ENCODE measurements at places on chromosomes 1 and 21.

GRCh38 chr21:43667191-43667904 lies 8.0 kb downstream of the RRP1B start:
- no peak for DNase-seq

DNA sequence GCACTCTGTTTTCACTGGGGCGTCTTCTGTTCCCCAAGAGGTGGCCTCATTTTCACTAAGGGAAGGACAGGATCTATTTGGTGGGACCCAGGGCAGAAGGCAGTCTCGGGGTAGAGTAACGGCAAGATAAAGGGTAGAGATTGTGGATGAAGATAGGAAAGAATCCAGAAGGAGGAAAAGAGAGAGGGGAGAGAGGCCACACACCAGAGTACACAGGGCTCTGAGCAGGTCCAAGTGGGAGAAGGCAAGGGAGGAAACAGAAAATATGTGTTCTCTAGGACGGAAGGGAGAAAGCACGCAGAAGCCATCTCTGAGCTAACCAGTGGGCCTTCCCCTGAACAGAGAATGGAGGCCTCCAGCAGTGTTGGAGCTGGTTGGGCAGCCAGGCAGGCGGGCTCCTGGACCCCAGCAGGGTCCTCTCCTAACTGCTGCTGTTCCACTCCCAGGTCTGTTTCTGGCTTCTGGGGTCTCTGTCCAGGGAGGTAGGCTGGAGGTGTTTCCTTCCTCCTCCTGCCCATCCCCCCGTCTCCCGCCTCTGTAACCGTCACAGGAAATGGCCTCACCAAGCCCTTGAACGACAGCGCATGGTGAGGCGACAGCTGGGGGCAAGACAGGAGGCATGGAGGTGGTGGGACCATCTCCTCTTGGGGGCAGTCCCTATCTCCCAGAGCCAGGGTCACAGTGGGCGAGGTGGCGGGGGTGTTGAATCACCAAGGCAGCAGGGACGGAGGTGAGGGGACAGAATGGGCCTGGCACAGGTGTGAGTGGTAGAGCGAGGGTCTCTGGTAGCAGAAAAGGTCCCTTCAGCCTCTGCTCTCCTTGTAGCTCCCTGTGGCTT lies 649 bp downstream of the PTPN7 start:
- DNase-seq, result no peak

GRCh38 chr1:21251773-21252471 lies 38.3 kb downstream of the ECE1 start:
- DNase-seq, result peak; percentile 84

DNA sequence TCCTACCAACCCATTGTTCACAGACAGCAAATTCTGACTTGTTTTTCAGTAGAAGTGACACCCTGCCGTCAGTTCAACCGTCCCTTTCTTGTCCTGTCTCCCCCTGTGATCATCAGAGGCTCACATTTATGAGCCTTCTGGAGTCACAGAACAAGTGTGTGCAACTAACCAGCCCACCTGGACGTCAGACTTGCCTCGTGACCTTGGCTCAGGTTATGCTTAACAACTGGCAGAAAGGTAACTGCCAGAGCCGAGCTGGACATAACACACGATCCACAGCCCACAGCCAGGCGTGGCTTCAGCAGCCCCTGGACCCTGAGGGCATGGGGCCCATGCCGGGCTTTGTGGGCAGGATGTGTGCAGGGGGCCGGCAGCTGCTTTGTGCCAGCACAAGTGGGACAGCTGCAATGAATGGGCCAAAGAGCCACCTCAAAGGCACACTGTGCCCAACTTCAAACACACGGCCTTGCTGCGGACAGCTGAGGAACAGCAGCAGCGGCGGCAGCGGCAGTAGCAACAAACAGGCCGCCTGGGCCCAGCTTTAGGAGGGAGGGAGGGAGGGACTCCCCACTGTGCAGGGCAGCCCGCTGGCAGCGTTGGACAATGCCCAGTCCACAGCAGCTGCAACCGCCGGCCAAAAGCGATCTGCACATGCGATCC lies 103.9 kb downstream of the ZBTB18 start:
- no peak for DNase-seq

GRCh38 chr1:43935711-43936427 lies 2.3 kb downstream of the ARTN start:
- peak; percentile 19 for DNase-seq

DNA sequence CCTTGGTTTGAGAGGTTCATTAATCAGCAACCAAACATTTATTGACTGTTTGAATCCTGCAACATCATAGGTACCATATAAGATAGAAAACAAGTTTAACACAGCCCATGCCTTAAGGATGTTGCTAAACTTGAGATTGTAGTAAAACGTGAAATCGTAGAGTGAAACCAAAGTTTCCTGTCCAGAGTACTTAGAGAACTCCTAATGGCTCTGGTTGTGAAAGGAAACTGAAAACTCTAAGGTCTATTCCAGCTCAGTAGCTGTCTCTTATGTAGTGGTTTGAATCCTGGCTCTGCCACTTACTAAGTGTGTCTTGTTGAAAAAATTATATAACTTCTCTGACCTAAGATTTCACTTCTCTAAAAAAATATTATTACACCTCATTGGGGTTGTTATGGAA lies 310.9 kb downstream of the NTNG1 start:
- no peak for DNase-seq

- no peak for DNase-seq
These were observed 1.5 kb downstream of the GPX7 start for GRCh38 chr1:52603630-52604029.

- DNase-seq, result peak; percentile 52
These were observed 505 bp downstream of the ENTREP3 start for GRCh38 chr1:155254714-155255242.

- DNase-seq, result no peak
These were observed 100.9 kb downstream of the RIPK4 start for GRCh38 chr21:41665766-41666595.

DNA sequence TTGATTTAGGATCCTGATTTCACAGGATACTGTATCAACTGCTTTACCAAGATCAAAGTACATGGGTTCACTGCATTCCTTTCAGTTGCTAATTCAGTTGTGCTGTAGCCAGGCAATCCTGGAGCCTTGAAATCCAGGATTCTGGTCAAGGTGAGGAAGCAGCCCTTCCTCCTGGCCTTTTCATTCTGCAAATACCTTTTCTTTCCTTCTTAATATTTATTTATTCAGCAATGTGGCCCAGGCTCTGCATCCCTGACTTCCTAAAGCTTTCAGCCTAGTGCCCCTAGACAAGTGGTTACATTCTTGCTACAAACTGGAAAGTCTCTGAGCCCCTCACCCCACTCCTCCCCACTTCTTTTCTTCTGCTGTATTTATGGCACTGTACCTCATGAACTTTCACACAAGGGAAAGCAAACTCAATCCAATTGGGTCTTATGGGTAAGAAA lies 16.2 kb downstream of the LRRC8D start:
- no peak for DNase-seq

DNA sequence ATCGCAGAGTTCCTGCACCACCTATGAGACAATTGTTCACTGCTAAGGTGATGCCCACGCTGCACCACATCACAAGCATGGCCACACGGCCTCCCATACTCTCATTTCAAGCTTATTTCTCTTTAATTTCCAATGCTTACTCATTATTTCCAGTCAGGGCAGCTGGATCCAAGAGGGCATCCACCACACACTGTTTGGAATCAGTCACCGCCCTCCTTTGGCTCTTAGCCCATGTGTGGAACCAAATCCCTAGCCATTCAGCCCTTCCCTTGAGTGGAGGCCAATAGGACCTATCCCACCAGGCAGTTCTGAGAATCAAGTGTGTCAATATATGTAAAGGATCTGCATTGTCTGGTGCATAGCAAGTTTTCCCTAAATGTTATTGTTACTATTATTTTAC lies 26.3 kb upstream of the PALMD start:
- DNase-seq, result no peak

DNA sequence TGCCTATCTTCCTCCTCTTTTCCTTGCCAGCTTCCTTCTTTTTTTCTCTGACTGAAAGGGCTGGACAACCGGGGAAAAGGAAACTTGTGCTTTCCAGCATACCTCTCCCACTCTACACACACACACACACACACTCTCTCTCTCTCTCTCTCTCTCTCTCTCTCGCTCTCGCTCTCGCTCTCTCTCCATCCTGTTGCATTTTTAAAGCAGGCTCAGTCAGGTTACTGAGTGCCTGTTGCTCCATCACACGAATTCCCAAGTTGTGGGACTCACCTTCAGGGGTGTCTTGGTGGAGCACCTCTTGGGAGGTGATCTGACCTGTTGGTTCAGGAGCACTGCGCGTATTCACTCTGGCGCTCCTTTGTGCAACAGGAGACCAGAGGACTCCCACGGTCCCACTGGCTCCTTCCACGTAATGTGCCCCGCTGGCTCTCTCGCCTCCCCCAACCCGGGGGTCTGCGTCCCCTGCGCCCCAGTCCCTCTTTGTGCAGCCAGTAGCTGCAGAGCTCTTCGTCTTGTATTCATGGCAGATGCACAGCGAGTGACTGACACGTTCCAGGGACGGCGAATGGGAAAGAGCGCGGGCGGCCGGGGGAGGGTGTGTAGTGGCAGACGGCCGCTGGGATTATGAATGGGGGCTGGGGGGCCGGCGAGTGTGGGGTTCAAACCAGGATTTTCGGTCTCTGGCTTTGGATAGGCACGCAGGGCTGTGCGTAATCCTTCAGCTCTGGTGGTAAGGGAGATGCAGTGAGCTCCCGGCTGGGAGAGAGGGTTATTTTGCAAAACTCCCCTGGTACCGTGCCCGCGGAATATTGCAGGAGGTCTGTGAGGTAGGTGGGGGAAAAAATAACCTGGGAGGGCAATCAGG lies 660 bp upstream of the PDE4B start:
- DNase-seq, result peak; percentile 27

DNA sequence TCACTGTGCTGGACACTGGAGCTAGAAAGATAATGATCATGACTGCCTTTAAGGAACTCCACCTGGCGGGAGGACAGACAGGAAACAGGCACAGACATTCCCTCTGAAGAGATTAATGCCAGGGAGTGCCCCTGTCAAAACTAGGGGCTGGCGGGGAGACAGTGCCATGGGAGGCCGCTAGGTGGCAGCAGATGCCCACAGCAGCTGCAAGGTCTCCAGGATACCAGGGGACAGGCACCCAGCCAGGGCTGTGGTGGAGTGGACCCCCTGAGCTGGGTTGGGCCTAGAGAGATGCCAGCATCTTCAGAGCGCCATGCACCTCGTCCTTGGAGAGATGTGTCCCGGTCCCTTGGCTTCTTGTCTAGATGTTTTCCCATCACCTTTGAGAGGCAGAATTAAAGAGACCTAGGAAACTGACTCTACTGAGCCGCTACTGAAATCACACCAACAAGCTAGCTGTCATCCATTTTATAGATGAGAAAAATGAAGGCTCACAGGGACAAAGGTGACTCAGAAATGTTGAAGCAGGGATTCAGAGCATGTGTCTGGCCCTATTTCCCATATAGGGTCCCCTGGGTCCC lies 3.6 kb downstream of the REN start:
- peak; percentile 87 for DNase-seq

DNA sequence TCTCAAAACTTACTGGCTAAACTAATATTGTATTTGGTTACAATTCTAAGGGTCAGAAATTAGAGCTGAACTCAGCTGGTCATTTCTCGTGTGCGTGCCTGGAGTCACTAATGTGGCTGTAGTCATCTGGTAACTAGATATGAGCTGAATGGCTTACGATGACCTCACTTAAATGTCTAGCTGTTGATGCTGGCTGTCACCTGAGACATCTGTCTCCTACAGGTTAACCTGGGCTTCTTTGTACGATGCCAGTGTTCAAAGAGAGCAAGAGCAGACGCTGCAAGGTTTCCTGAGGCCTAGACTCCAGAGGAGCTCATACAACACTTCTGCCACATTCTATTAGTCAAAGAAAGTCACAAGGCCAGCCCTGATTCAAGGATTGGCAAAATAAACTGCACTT lies 17.1 kb upstream of the ALG6 start:
- DNase-seq, result no peak

GRCh38 chr1:90291431-90292216 lies 296.7 kb downstream of the ZNF326 start:
- DNase-seq, result no peak

DNA sequence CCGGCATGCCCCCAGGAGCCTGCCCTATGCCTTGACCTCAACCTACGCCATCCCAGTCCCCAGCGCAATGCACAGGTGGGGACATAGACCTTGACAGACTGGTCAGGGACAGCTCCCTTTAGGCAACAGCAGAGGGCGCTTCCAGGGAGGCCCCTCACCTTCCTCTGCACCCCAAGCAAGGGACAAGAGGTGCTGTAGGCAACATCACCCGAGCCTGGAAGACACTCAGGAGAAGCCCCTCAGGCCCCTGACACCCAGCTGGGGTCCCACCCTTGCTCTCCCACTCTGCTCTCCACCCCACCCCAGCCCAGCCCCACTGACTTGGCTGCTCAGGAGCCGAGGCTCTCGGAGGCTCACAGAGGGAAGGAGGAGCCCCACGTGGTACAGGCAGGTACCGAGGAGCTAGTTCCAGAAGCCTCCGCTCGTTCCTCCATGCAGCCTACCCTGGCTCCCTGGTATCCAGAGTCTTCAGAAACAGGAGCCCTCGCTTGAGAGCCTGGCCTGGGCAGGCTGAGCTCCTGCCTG lies 2.4 kb upstream of the WNT3A start:
- DNase-seq, result peak; percentile 43

GRCh38 chr1:2643414-2644077 lies 10.7 kb upstream of the MMEL1 start:
- DNase-seq, result no peak

- no peak for DNase-seq
These were observed 812.3 kb downstream of the ADGRL2 start for GRCh38 chr1:82612986-82613385.

DNA sequence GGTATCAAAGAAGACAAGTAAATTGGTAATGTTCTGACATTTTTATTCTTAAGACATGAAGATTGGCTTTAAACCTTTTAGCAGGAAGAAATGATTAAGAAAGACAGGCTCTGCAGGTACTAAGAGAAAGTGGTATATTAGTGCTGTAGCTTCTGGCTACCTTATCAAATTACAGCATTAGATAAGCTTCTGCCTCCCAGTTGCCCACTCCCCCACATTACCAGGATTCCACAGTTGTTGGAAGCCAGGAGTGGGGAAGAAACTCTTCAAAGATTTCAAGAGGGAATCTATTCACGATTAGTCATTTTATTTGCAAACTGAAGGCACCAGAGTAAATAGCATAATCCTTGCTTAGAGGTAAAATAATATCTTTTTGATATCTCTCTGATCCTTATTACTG lies 274.9 kb downstream of the LMO4 start:
- DNase-seq, result no peak

DNA sequence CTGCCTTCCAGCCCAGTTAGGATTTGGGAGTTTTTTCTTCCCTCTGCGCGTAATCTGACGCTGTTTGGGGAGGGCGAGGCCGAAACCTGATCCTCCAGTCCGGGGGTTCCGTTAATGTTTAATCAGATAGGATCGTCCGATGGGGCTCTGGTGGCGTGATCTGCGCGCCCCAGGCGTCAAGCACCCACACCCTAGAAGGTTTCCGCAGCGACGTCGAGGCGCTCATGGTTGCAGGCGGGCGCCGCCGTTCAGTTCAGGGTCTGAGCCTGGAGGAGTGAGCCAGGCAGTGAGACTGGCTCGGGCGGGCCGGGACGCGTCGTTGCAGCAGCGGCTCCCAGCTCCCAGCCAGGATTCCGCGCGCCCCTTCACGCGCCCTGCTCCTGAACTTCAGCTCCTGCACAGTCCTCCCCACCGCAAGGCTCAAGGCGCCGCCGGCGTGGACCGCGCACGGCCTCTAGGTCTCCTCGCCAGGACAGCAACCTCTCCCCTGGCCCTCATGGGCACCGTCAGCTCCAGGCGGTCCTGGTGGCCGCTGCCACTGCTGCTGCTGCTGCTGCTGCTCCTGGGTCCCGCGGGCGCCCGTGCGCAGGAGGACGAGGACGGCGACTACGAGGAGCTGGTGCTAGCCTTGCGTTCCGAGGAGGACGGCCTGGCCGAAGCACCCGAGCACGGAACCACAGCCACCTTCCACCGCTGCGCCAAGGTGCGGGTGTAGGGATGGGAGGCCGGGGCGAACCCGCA lies at the start of gene PCSK9:
Gene PCSK9, plus strand, starts transcription at position 207 of the 741 bp plus-strand sequence. Its CDS starts 290 bp downstream, at position 497.
- peak; percentile 48 for DNase-seq

GRCh38 chr1:27513958-27514357 lies 24.0 kb upstream of the WASF2 start:
- no peak for DNase-seq
